ENCODE measurements at places on chromosomes 2 and 18. TPM values are rescaled to one million over a fixed set of nuclear protein-coding genes. Genes with fewer than 3 reads are reported as not detected.

- DNase-seq, result no peak
Measured at GRCh38 chr2:152489364-152489763, 154.4 kb downstream of the FMNL2 start.

GRCh38 chr2:124211461-124211860, 186.4 kb downstream of the CNTNAP5 start:
- DNase-seq, result no peak

GRCh38 chr2:144151851-144152250, 368.1 kb downstream of the ZEB2 start:
- DNase-seq, result no peak

DNA sequence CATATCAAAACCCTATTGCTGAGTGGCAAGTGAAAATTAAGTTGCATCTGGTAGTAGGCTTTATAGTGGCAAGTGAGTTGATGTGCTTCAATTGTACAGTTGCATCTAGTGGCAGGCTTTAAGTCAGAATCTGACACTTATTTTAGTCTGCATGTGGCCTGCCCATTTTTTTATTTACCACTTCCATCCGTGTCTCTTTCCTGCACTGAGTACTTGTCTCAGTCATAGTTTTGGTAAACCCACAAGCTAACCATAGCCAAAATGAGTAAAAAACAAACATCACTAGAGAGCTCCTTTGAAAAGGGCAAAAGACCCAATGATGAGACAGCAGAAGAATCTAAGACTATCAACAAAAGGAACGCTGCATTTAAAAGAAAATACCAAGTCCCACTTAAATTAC, 96.0 kb upstream of the CRACDL start:
- DNase-seq, result no peak

DNA sequence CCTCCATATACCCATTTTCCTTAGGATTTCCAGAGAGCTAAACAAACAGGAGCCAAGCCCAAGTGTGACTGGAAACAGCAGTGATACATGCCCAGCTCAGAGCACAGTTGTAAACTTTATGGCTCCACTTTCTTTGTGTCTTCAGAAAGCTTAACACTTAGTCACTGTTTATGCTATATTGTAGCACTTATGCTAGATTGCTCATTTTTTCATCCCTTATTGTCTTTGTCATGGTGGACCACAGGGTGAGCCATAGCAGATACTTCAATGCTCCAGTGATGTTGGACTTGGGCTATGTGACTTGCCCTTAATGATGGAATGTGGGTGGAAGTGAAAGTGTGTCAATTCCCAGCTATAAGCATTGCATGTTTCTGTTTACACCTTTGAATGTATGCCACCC, 401.6 kb downstream of the METTL4 start:
- DNase-seq, result no peak

- no peak for DNase-seq
Measured at GRCh38 chr18:76410033-76410432, 85.0 kb downstream of the ZNF516 start.

- DNase-seq, result no peak
Measured at GRCh38 chr2:95574506-95574905, 17.3 kb upstream of the TRIM43 start.

DNA sequence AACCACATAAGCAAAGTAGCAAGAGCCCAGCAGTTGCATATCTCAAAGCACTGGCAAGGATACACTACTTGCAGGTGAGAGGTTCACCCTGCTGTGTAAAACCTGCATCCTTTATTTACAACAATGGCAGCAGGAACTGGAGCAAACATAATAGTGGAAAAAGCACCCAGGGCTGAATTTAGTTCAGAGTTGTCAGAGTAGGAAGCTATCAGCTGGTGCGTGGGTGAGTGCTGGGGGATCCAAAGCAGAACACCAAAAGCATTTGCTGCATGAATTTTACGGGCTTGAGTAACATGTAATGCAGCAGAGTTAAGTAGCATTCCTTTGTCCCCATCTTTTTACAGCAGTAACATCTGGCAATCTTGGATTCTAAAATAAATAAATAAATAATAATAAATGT, 73.5 kb upstream of the SRD5A2 start:
- DNase-seq, result no peak

DNA sequence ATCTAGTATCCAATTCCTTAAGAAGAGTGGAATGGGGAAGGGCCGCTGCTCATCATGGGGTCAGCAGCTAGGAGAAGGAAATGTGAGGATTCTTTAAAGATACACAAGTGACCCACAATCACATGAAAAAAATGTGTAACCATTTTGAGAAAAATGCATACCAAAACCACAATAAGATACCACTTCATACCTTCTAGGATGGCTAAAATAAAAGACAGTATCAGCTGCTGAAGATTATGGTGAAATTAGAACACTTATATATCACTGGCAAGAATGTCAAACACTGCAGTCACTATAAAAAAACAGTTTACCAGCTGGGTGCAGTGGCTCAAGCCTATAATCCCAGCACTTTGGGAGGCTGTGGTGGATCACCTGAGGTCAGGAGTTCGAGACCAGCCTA, 67.9 kb downstream of the C2orf74 start:
- no peak for DNase-seq

GRCh38 chr2:45011621-45012602, 2.7 kb upstream of the SIX2 start:
- DNase-seq, result no peak

GRCh38 chr2:40316620-40317019, 135.3 kb downstream of the SLC8A1 start:
- no peak for DNase-seq

DNA sequence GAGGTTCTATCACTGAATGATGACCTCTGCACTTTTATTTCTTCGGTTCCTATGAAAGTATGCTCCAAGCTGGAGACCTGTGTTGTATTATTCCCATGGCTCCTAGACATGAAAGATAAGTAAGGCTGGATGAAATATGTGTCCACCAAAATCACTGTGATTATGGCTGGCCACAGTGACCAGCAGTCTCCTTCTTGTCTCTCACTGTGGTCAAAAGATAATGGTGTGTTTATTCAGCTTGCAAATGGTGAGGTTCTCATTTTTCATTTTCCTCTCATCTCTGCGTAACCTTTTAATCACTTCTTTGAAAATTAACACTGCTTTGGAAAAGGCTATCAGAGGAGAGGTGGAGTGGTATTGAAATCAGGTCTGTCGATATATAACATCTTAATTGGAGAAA, 107.8 kb upstream of the DAPL1 start:
- no peak for DNase-seq

DNA sequence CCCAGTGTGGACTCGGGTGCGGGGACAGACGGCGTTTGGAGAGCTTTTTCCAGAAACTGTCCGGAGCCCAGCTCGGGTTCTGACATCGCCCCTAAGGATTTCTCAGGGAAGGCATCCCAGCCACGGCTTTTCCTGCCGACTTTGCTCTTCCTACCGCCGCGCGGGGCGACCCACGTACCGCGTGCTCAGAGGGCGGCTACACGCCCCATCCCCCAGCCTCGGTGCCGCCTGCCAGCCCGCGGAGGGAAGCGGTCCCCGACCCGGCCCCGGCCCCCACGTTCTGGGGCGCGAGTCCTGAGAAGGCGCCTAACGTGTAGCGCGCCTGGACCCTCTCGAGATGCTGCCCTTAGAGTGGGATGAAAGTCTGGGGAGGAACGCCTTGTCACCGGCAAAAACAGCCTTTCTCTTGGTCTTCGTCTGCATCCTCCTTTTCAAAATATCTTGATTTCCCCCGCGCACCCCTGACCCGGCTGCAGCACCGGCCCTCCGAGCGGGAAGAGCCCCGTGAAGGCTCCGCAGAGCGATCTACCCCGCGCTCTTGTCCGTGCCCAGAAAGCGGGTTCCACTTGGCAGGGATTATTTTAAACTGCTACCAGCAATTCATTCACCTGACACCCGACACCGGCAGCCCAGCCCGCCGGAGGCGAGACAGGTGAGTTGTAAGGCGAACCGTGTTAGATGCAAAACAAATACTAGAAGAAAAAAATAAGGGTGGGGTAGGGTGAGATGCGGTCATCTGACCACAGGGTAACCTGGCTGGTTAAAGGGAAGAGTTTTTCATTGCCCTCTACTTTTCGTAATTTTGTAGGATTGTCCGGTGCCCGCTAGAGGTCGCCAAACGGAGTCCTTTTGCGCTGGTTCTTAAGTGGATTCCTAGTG, 812 bp upstream of the KCNG3 start:
- DNase-seq, result peak; percentile 90

- DNase-seq, result no peak
Measured at GRCh38 chr18:45562567-45563479, 52.5 kb upstream of the SLC14A2 start.

- no peak for DNase-seq
Measured at GRCh38 chr2:224211791-224212190, 172.7 kb upstream of the SERPINE2 start.

- peak; percentile 55 for DNase-seq
Measured at GRCh38 chr2:241540771-241541561, 17.6 kb upstream of the BOK start.

- no peak for DNase-seq
Measured at GRCh38 chr2:33650171-33650570, 51.1 kb upstream of the FAM98A start.

GRCh38 chr2:173307293-173307692, 47.4 kb upstream of the CDCA7 start:
- DNase-seq, result no peak

DNA sequence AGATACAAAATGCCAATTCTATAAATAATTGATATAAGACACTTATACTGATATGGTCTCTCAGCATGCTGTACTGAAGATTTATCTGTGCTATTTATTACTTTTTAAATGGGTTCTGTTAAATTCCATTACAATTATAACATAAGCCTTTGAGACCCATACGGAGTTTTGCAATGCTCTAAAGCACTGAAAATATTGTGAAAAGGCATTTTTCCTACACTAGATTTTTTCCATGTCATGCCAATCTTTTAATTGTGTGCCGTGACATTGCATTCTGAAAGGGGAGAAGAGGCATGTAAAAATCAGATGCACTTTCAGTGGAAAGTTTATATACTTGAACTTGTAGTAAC, 46.5 kb downstream of the EFEMP1 start:
- DNase-seq, result no peak

GRCh38 chr18:22690556-22690955, 242.6 kb upstream of the RBBP8 start:
- no peak for DNase-seq

GRCh38 chr18:2572171-2572569, 813 bp downstream of the NDC80 start:
- peak; percentile 36 for DNase-seq

GRCh38 chr2:113278742-113279139, at the start of gene PAX8:
PAX8 (minus strand) TSS chr2:113278921; CDS start chr2:113278394, 527 bp downstream.
- DNase-seq, result no peak

GRCh38 chr2:54122939-54123338, 7.5 kb downstream of the ACYP2 start:
- DNase-seq, result no peak

- DNase-seq, result no peak
Measured at GRCh38 chr2:222774941-222775340, 85.9 kb upstream of the ACSL3 start.

DNA sequence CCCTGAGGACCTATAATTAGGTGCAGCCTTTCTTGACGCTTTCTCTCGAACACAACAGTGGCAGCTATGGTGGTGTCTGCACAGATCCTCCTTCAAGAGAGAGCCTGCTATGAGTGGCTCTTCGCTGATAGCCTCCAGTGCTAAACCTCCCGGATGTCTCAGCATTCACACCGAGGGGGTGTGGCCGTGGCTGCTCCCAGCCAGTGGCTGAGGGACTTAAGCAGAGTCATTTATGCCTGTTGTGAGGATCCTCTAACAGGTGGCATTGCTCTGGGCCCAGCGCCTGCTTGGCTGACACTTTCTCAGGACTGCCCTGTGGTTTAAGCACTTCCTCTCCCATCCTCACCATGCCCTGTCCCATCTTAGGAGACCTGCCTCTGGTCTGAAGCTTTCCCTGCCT, 592.0 kb upstream of the LRRTM1 start:
- no peak for DNase-seq

GRCh38 chr2:21916934-21917522, 793.3 kb downstream of the TDRD15 start:
- DNase-seq, result no peak

DNA sequence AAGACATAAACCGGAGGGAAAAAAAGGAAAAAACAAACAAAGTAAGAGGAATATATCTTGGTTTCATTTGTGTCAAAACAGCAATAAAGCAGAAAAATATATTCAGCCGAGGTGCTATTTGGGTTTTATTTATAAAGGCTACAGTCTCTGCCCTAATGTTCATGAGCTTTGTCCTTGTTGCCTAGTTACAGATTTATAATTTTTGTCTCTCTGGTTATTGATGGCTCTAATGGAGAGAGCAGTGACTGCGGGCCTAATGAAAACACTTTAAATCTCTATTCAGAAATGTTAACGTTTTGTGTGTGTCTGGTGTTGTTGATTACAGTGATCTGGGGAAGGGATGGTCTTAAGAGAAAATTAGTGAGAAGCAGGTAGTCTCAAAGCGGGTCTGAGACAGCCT, 854.0 kb upstream of the LRRTM1 start:
- DNase-seq, result no peak

- no peak for DNase-seq
Measured at GRCh38 chr2:168454737-168455644, 1.1 kb upstream of the CERS6 start.

- no peak for DNase-seq
Measured at GRCh38 chr2:178244777-178245176, 50.5 kb downstream of the OSBPL6 start.

- DNase-seq, result no peak
Measured at GRCh38 chr2:16126517-16127275, 186.3 kb downstream of the MYCN start.

DNA sequence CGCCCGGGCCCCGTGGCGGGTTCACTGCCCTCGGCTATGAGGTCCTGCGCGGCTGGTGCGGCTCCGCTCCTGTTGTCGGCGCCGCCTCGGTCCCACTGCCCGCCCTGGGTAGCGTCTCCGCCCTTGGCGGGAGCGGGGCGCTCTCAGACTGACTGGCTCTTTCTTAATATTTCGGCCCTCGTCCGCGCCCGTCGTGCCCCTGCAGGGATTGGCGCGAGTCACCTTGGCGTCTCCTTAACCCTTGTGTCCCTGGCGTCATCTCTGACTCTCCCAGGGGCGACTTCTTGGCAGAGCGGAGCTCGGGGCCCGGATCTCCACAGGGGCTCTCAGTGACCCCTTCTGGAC, 1.3 kb downstream of the PTMA start:
- peak; percentile 39 for DNase-seq

DNA sequence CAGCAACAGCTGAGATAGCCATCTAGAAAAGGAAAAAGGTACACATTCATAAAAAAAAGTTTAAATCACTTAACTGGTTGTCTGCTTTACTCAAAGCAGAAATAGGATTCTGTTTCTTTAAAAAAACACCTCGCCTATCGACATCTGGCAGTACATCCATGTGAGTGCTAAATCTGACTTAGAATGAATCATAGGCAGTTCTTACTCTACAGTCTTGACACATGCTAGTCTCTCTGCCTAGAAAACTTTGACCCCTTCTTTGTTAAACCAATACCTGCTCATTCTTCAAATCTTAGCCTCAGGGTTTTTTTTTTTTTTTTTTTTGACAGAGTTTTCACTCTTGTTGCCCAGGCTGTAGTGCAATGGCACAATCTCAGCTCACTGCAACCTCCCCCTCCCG, 37.1 kb upstream of the GPR75 start:
- DNase-seq, result no peak

Gene SPOPL
- total RNA-seq, result 8.4 TPM

Gene TBC1D8
- 4.0 TPM for total RNA-seq

Gene KCNG2
- not detected for total RNA-seq

Gene ZNF513
- total RNA-seq, result 5.2 TPM

Gene SPATS2L
- 10.9 TPM for total RNA-seq

Gene NEMP2
- total RNA-seq, result 34.2 TPM

Gene GULP1
- not detected for total RNA-seq

Gene FARP2
- 19.6 TPM for total RNA-seq

Gene NDUFAF7
- 18.2 TPM for total RNA-seq

Gene FTCDNL1
- 3.8 TPM for total RNA-seq

Gene PROKR1
- not detected for total RNA-seq

Gene STK11IP
- 32.1 TPM for total RNA-seq

All from activated naive CD4-positive, alpha-beta T cell treated with anti-CD3 and anti-CD28 coated beads for 36 hours (primary cell).